ENCODE measurements at places on chromosomes 1 and 21.
A peak's percentile ranks its signal among the peaks of the same experiment; 100 is the strongest.

DNA sequence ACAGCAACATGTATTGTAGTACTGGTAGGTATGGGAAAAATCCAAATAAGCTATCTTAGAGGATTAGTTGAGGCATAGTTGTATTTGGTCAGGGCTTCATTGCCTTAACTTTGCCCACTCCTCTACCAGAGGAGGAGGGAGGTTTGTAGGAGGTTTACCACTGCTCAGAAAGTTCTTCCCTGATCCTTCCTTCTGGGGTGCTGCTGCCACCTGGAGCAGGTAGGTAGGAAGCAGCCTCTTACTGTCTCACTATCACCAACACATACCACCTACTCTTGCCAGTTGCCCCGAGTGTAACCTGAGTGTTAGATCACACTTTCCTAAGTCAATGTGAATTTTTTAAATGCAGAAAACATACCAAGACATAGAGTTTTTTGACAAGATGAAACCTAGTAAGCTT lies 24.1 kb upstream of the ZSWIM5 start:
- DNase-seq = no peak

DNA sequence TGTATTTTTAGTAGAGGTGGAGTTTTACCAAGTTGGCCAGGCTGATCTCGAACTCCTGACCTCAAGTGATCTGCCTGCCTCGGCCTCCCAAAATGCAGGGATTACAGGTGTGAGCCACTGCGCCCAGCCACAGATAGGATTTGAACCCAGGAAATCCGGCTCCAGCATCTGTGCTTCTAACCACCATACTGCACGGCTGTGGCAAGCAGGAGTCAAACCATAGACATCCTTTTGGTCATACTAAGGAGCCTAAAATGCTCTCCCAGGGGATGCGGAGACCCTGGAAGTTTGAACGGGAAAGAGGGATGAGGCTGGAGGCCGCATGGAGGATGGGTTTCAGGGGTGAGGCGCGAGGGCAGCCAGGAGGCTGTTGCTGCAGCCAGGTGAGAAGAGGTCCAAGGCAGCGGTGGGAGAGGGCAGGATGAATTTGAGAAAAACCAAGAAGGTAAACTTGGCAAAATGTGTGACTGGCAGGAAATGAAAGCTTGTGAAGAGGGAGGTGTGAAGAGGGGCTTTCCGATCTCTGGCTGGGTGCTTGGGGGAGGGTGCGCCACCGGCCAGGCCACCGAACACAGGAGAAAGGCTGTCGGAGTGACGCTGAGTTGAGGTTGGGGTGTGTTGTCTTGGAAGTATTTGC lies 24.0 kb upstream of the CDK18 start:
- DNase-seq = no peak

- no peak for DNase-seq
These were observed 138.6 kb upstream of the EDN2 start for GRCh38 chr1:41622859-41623732.

- peak; percentile 74 for DNase-seq
These were observed 2.9 kb downstream of the LMO4 start for GRCh38 chr1:87331365-87332241.

- peak; percentile 85 for DNase-seq
These were observed 62.5 kb upstream of the TNFSF4 start for GRCh38 chr1:173269490-173270230.

DNA sequence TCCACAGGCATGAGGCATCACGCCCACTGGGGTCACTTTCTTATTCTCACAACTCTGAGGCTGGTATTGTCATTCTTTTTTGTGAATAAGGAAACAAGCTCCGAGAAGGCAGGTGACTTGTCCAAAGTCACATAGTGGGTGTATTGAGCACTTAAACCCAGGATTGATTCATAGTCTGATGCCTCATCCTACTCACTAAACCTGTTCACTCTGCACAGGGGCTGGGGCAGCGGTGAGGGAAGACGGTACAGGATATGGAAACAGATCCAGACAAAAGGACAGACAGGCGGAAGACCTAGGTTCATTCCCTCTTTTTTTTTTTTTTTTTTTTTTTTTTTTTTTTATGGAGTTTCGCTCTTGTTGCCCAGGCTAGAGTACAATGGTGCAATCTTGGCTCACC lies 56.6 kb downstream of the NKAIN1 start:
- no peak for DNase-seq

GRCh38 chr1:150537732-150538684 lies 11.2 kb upstream of the ADAMTSL4 start:
- DNase-seq = peak; percentile 75

- no peak for DNase-seq
These were observed 34.9 kb downstream of the DUSP10 start for GRCh38 chr1:221706876-221707582.

GRCh38 chr1:32066489-32066873 lies 6.3 kb upstream of the TMEM39B start:
- DNase-seq = peak; percentile 80

- DNase-seq = peak; percentile 22
These were observed 29.2 kb downstream of the ST7L start for GRCh38 chr1:112589766-112590165.

GRCh38 chr1:181310560-181310959 lies 172.8 kb upstream of the CACNA1E start:
- no peak for DNase-seq

DNA sequence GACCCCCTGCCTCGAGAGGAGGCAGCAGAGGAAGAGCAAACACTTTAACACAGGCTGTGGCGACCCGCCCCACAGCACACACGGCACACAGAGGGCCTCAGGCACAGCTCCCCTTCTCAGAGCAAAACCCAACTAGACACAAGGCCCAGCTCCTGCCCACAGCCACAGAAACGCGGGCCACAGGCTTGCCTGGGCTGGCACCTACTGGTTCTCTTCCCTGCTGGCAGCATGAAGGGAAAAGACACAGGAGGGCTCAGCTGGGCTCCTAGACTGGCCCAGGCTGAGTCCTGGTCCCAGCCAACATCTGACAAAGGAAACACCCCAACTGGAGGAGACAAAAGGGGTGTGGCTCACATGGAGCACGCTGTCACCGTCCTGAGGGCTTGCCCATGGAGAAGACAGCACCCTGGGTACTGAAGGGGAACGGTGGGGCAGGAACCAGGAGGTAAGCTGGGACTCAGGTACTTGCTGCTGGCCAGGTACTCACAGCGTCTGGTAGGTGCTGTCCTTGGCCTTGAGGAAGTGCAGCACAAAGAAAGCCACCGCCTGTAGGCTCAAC lies 3.5 kb downstream of the CD164L2 start:
- no peak for DNase-seq

DNA sequence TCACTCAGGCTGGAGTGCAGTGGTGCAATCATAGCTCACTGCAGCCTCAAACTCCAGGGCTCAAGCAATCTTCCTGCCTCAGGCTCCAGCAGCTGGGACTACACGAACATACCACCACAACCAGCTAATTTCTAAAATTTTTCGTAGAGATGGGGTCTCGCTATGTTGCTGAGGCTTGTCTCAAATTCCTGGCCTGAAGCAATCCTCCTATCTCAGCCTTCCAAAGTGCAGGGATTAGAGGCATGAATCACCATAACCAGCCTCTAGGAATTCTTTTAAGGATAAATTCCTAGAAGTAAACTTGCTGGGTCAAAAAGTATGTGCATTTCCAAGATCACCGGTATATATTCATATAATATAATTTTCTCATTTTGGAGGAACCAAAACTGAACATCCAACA lies 17.6 kb upstream of the HUNK start:
- no peak for DNase-seq

DNA sequence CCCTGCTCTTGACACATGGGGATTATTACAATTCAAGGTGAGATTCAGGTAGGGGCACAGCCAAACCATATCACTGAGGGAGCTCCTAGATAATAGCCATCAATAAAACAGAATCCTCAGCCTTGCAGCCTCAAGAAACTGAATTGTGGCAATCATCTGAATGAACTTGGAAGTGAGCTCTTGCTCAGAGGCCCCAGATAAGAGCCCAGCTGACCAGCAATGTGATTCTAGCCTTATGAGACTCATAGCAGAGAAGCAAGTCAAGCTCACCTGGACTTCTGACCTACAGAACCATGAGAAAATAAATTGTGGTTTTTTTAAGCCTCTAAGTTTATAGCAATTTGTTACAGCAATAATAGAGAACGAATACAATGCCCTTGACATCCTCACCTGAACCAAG lies 302.5 kb downstream of the LTN1 start:
- no peak for DNase-seq

DNA sequence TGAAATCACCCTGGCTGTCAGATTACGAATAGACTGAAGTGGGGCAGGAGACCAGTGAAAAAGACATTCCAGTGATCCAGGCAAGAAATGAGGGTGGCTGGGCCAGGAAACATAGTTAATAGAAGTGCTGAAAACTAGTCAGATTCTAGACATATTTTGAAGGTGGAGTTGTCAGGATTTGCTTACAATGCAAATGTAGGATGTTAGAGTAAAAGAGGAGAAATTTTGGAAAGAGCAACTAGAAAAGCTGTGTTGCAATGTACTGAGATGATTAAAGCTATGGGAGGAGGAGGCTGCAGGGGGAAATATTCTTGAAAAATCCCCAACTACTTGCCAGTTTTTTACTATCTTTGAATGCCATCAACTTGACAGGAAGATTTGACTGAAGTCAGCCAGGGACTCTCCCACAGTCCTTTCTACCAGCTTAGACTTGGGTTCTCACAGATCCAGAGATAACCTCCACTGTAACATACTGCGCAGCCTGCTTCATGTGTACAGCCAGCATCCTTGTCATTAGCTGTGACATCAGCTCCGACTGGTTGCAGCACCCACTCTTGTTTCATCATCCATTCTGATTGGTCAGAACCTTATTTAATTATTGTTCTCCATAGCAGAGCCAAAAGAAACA lies 109.7 kb downstream of the TSEN15 start:
- DNase-seq = peak; percentile 31

DNA sequence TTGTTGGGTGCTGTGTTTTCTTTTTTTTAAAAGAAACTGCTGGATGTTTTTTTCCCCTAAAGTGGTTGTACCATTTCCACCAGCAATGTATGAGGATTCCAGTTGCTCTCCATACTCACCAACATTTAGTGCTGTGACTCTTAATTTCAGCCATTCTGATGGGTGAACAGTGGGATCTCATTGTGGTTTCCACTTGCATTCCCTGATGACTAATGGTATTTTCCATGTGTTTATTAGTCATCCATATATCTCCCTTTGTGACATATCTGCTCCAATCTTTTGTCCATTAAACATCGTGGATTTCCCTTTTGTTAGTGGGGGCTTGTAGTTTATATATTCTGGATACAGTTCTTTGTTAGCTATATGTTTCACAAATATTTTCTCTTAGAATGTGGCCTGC lies 206.0 kb downstream of the CAMTA1 start:
- DNase-seq = peak; percentile 82

GRCh38 chr1:114725230-114725629 lies 8.7 kb upstream of the NRAS start:
- no peak for DNase-seq

DNA sequence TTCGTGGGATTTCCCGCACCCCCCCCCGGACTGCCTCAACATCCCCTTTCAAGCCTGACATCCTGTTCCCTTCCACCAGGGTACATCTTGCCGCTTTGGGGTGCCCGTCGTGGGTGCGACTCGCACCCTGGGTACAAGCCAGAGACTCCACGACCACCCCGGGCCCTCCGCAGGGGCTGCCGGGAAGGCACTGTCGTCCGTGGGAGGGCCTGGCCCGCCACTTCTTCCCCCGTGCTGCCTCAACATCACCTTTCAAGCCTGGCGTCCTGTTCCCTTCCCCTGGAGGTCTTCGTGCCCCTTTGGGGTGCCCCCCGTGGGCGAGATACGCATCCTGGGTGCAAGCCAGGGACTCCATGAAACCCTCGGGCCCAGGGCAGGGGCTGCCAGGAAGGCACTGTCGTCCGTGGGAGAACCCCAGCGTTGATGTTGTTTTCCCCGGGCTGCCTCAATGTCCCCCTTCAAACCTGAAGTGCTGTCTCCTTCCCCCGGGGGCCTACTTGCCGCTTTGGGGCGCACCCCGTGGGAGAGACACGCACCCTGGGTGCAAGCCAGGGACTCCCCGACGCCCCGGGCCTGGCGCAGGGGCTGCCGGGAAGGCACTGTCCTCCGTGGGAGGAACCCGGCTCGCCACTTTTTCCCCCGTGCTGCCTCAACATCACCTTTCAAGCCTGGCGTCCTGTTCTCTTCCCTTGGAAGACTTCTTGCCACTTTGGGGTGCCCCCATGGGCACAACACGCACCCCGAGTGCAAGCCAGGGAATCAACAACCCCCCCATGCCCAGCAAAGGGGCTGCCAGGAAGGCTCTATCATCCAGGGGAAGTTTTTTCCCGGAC lies 138.6 kb downstream of the LIPI start:
- DNase-seq = no peak

GRCh38 chr1:58781541-58782177 lies 2.2 kb downstream of the JUN start:
- no peak for DNase-seq

- no peak for DNase-seq
These were observed 125.1 kb downstream of the MRPS6 start for GRCh38 chr21:34198231-34199120.

- no peak for DNase-seq
These were observed 465.6 kb downstream of the ADGRL2 start for GRCh38 chr1:82266351-82266750.

GRCh38 chr1:95415146-95415545 lies 181.1 kb downstream of the RWDD3 start:
- DNase-seq = no peak

DNA sequence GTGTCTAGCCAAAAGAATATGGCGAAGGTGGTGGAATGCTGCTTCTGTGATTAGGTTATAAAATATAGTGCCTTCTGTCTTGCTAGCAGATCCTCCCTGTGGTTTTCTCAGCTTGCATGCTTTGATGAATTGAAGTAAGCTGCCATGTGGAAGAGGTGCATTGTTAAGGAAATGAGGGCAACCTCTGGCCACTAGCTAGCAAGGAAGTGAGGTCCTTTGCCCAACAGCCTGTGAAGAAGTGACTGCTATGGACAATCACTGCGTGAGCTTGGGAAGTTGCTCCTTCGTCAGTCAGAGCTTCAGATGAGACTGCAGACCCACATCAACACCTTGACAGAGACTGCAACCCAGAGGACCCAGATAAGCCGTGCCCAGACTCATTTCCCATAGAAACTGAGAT lies 109.4 kb downstream of the GIPC2 start:
- no peak for DNase-seq

DNA sequence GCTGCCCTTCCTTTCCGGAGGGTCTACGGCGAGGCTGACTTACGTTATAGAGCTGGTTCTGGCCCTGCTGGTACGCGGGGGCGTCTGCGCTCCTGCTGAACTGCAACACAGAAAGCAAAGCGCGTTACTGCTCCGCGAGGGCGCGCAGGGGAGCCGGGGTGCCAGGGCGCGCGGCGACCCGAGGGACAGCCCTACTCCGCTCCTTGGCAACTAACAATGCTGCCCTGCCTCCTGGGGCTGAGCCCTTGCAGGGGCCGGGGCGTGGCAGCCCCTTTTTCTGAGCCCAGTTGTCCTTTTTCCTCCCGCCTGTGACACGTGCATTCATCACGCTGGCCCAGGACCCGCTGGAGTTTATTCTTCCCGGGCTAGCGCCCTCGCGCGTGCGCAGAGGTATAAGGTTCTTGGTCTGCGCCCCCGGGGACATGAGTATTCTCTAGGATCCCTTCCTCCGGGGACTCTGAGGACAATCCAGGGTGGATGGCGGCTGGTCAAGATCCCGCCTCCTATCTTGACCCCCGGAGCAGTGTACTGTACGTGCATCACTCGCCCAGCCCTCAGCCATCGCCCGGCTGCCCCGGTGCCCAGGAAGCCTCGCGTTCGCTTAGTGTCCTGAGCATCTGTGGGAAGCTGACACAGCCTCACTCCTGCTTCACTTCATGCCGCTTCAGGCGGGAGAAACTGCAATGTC lies 78.9 kb downstream of the CD247 start:
- DNase-seq = no peak

GRCh38 chr21:29236201-29236600 lies 62.5 kb upstream of the BACH1 start:
- DNase-seq = no peak
